ENCODE measurements at places on chromosomes 7 and 10.

- DNase-seq: no peak
Measured at GRCh38 chr7:151289891-151290290, 41.4 kb upstream of the SMARCD3 start.

- no peak for DNase-seq
Measured at GRCh38 chr10:11789306-11789705, 33.9 kb upstream of the PROSER2 start.

DNA sequence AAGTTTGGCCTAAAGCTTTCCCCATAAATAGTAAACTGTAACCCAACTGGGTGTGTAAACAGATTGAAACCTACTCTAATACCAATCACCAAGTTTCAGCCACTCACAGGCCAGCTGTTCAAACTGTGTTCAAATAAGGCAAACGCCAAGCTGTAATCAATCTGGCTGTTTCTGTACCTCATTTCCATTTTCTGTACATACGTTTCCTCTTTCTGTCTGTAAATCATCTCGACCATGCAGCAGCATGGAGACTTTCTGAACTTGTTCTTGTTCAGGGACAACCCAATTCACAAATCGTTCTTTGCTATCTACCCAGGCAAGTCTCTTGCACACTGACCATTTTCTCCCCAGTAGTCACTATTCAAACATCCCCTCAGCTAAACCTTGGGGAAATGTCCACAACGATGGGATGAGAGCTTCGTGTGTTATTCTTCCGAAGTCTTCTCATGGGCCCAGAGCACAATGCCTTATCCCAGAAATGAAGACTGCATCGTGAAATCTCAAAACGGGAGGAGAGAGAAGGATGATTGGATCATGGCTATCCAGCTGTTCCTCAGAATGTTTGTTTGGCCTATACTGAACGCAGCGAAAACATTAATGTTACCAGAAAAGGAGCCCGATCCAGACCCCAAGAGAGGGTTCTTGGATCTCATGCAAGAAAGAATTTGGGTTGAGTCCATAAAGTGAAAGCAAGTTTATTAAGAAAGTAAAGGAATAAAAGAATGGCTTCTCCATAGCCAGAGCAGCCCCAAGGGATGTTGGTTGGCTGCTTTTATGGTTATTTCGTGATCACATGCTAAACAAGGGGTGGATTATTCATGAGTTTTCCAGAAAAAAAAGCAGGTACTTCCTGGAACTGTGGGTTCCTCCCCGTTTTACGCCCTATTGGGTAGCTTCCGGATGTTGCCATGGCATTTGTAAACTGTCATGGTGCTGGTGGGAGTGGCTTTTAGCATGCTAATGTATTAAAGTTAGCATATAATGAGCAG, 86.2 kb downstream of the SLC16A9 start:
- no peak for DNase-seq

GRCh38 chr7:119271147-119271779, 1001.7 kb upstream of the KCND2 start:
- no peak for DNase-seq

DNA sequence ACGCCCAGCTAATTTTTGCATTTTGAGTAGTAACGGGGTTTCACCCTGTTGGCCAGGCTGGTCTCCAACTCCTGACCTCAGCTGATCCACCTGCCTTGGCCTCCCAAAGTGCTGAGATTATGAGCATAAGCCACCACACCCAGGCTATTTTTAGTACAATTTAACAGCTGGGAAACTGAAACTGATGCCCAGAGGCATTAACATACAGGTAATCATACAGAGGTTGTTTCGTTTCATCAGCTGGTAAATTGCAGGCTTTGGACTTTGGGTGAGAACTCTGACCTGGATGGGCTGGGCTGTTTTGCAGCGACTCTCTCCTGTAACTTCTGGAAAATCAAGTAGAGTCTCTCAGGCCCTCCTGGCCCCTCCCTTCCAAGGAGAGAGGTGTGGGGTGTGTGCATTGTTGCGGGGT, 6.2 kb upstream of the ACHE start:
- no peak for DNase-seq

DNA sequence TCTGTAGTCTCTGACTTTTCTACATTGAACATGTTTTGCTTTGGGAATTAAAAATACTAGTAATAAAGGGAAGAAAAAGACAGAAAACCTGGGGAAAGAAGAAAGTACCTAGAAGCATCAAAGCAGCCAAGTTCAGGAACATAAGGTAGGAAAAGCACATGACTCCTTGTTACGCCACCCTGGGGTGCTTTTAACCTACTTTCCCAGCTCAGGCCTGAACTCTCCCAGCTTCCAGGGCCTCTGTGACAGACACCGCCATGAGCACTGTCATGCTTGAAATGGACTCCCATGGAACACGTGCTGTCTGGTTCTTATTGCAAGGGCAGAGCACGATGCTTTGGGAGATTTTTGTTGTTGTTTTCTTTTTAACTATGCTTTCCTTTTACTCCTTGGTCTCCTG, 11.4 kb downstream of the ACTR1A start:
- no peak for DNase-seq

DNA sequence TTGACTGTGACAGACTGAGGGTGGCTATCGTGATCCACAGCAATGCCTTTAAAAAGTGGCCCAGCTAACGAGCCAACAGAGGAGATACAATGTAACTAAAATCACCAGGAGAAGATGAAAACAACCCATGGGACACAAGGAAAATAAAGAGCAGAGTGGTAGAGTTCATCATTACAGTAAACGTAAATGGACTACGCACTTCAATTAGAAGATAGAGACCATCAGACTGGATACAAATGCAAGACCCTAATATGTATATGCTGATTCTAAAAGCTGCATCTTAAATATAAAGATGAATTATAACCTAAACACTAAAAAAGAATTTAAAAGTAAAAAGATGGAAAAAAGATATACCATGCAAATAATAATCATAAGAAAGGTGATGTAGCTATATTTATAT, 6.6 kb upstream of the STK32C start:
- DNase-seq: no peak

DNA sequence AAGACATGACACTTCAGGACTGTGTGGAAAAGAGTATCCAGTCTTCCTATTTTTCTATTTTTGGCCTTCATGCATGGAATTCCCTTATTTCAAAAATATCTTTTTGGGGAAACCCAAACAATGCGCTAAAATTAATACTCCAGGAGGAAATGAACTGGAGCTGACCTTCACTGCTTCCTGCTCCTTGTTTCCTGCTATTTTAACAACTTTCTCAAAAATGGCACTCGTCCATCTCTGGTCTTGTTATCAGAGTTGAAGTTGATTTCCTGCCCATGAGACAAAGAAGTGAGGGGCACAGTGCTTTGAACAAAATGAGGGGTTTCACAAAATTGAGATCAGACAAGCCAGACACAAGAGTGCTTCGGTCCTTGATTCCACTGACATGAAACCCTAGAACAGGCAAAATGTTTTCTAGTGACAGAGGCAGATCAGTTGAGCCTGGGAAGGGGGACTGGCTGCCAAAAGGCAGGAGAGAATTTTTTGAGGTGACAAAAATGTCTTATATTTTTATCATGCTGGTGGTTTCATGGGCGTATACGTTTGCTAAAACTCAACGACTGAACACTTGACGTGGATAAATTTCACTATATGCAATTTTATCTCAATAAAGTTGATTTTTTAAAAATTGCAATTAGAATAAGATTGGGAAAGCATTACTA, 193.2 kb downstream of the CREB5 start:
- no peak for DNase-seq

- DNase-seq: no peak
Measured at GRCh38 chr7:50349399-50349798, 44.9 kb downstream of the IKZF1 start.

GRCh38 chr10:95275726-95276366, 15.0 kb downstream of the PDLIM1 start:
- no peak for DNase-seq

- DNase-seq: no peak
Measured at GRCh38 chr7:29255199-29255878, 60.8 kb downstream of the CHN2 start.

GRCh38 chr7:155193716-155194115, 104.0 kb upstream of the INSIG1 start:
- no peak for DNase-seq

DNA sequence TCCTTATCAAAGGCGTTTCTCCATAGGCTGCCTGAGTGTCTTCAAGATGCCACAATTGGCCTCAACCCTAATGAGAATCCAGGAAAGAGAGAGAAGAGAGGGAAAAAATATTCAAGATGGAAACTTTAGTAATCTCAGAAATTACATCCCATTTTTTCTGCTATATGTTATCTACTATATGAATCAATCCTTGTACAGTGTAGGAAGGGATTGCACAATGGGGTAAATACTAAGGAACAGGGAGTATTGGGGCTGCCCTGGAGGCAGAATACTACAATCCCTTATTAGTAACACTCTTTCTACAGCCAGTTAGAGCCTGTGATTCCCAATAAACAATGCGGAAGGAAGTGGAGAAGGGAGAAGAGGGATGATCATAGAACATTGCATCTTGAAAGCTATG, 27.9 kb downstream of the TFPI2 start:
- no peak for DNase-seq

- DNase-seq: no peak
Measured at GRCh38 chr10:62261666-62262065, 7.0 kb downstream of the RTKN2 start.

GRCh38 chr7:140062528-140063299, at the start of gene PARP12:
Gene PARP12 (minus strand): TSS chr7:140062951. CDS start chr7:140062847, 104 bp downstream.
- DNase-seq: peak; percentile 38

DNA sequence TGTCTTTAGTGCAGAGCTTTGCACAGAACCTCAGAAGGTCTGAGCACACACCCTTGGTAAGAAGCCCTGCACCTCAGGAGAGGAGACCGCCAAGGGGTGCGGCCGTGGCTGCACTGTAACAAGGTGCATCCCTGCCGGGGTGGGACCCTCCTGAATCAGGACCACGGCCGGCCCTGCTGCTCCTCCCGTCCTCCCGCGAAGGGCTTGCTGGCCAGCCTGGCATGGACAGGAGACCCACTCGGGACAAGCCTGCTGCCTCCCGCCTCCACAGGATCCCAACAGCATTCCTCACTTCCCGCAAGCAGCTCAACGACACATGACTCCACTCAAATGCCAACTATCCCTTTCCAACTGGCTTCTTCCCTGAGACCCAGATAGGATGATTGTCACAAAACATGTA, 12.8 kb downstream of the WDR86 start:
- DNase-seq: no peak

DNA sequence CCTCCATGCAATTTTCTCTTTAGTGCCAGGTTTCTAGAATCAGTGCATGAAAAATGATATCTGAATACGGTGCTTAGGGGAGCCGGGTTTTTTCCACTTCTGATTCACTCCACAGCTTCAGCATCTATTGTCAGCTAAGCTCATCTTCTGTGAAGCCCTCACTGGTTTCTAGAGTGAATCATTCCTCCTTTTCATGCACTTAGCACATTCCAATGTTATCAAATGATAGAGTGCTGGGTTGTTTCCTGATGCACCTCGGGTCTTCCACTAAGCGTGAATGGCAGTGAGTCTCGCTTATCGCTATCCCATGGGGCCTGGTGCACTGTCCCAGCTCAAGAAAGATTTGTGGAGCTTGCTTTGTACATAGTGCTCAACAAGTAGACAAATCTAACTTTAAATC, 170.9 kb upstream of the RHEB start:
- no peak for DNase-seq

- no peak for DNase-seq
Measured at GRCh38 chr10:70579234-70580002, 23.1 kb downstream of the PRF1 start.

DNA sequence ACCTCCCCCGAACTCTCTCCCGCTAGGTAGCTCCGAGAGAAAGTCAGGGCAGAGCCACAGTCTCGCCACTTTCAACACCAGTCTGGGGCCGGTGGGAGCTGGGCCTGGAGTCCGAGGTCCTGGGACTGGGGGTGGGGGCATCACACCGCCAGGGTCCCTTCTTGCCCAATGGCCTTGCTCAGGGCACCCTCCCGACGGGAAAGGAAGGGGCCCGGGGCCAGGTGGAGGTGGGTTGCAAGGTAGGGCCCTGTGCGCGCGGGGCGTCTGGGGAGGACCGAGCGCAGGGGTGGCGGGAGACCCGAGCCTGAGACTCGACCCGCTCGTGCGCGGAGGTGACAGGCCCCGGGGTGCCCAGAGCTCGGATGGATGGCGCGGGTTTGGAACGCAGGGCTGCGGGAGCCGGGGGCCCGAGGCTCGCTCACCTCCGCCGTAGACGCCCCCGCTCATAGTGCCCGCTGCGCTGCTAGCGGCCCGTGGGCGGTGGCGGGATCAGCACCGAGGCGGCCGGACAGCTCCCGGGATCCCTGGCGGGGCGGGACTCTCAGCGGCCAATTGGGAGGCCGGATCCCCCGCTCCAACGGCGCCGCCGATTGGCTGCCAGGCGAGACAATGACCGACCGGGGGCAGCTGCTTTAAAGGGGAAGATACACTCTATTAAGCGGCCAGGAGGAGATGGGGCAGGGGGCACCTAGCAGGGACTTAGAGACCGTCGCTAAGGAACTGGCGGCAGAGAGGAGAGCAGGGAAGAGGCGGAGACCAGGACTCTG, at the start of gene ACTL6B:
TSS of gene ACTL6B (minus strand) at position 541 of the 767 bp plus-strand sequence. CDS start at position 447, 94 bp downstream.
- DNase-seq: no peak

GRCh38 chr10:118918587-118918986, 110.9 kb upstream of the NANOS1 start:
- DNase-seq: no peak

GRCh38 chr7:41501006-41501405, 201.9 kb downstream of the INHBA start:
- no peak for DNase-seq

DNA sequence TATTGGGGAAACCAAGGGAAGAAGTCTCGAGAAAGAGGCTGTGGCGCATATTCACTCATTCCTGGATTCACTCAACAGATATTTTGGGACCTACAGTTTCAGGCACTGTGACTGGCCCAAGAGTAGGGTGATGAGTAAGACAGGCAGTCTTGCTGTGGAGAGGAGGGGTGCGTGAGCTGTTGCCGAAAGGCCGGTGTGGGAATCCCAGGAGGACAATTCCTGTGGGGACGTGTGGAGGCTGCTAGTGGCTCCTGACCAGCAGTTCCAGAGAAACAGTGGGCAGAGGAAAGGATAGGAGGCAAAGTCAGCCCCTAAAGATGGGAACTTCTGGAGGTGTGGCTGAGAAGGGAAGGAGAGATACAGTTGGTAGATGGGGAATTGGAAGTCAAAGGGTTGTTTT, 59.3 kb upstream of the GRB10 start:
- DNase-seq: no peak

GRCh38 chr7:99267481-99267840, 5.2 kb upstream of the MYH16 start:
- peak; percentile 31 for DNase-seq

GRCh38 chr10:66180581-66181318, 745.1 kb upstream of the LRRTM3 start:
- DNase-seq: no peak

GRCh38 chr10:61869774-61870525, 31.5 kb upstream of the ARID5B start:
- DNase-seq: no peak

GRCh38 chr10:47383261-47384147, 589 bp downstream of the ZNF488 start:
- no peak for DNase-seq

DNA sequence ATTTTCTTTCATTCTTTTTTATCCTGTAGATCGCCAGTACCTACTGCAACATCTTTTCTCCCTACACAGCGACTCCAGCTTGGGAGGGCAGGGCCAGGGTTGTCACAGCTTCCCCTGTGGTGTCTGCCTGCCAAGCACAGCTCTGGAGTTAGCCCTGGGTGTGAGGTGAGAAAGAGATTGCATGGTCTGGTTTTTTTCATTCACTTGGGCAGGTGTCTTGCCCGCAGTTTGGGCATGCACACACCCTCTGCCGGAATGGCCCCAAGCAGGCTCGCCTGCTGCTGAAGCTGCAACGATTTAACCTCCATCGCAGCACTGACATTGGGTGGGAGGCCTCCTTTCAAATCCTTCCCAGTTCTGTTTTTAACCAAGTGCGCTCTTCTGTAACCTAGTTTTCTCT, 132.8 kb downstream of the WNT2 start:
- DNase-seq: no peak
